Stimulated activated CD8-positive, alpha-beta memory T cell treated with anti-CD3 and anti-CD28 coated beads, Interleukin-4, amount 100 ng/mL, for 1 hour (primary cell): ENCODE measurements at places on chromosomes 1 and 21.

DNA sequence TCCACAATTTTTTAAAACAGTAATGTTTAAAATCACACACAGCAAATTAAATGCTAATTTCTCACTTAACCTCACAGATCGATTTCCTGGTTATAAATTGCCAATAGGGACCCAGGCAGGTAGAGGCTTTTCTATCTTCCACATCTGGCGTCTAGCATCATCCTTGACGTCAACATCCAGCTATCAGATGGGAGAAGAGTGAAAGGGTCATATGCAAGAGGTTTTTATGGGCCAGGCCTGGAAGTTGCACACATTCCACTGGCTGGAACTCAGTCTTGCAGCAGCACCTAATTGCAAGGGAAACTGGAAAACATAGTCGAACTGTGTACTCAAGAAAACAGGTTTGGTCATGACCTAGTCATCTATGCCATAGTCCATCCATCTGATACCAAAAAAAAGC is 6.0 kb upstream of the EEIG2 start:
- DNase-seq, result no peak

DNA sequence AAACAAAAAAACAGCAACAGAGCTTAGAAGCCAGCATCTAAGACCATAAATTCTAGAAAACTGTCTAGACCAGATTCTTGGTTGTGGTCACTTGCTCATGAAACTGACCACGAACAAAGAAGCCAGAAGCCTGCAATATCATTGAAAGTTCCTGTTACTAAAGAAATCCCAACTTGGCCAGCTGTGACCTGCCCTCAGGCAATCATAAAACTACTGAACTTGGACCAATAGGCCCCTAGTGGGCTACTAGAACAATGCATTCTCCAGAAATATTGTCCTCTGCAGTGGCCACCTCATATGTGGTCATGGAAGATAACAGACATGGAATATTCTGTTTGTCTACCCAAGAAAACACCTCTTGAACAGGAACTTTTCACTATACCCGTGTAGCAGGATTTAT is 87.7 kb downstream of the SPATA17 start:
- DNase-seq, result no peak

DNA sequence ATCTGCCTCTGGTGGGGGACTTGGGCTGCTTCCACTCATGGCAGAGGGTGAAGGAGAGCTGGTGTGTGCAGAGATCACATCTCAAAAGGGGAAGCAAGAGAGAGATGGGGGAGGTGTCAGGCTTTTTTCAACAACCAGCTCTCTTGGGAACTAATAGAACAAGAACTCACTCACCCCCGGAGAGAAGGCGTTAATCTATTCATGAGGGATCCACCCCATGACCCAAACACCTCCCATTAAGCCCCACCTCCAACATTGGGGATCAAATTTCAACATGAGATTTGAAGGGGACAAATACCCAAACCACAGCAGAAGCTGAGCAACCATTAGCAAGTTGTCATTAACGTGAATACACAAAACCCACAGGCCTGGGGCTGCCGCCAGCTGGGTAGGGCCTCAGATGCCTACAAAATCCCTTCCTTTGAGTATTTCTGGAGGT is 12.0 kb upstream of the VWA5B1 start:
- no peak for DNase-seq

DNA sequence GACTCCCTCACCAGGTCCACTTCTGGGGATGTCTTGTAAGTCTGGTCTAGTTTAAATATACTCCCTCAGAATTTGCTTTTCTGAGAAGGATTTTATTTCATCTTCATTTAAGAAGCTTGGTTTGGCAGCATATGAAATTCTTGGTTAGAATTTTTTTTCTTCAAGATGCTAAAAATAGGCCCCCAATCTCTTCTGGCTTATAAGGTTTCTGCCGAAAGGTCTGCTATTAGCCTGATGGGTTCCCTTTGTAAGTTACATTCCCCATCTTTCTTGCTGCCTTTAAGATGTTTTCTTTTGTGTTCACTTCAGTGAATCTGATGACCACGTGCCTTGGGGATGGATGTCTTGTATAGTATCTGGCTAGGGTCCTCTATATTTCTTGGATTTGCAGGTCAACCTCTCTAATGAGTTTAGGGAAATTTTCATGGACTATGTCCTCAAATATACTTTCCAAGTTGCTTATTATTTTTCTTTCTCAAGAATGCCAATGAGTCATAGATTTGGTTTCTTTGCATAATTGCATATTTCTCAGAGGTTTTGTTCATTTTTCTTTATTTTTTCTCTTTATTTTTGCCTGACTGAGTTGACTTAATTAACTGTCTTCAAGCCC is 19.4 kb downstream of the TCP10L start:
- no peak for DNase-seq

- DNase-seq, result no peak
Measured at GRCh38 chr1:39346872-39347271, 142.4 kb downstream of the MACF1 start.

GRCh38 chr21:15430577-15430976 is 299.2 kb upstream of the USP25 start:
- no peak for DNase-seq

DNA sequence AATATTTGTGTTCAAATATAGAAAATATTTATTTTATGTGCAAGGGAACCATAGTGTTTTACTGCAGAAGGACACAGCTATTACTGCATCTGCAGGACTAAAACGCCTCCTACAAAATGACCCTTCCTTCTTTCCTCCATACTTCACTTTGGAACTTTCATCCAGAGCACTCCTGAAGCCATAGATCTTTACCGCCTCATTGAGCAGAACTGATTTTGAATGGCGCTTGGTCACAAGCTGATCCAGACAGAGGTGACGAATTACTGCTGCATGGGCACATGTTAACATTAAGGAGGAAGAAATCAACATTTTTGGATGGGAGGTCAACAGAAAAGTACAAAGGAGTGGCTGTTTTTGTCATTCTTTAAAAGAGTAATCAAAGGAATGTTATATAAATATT is 931.6 kb downstream of the NCAM2 start:
- no peak for DNase-seq

GRCh38 chr1:203744075-203744972 is 20.7 kb upstream of the LAX1 start:
- DNase-seq, result no peak

DNA sequence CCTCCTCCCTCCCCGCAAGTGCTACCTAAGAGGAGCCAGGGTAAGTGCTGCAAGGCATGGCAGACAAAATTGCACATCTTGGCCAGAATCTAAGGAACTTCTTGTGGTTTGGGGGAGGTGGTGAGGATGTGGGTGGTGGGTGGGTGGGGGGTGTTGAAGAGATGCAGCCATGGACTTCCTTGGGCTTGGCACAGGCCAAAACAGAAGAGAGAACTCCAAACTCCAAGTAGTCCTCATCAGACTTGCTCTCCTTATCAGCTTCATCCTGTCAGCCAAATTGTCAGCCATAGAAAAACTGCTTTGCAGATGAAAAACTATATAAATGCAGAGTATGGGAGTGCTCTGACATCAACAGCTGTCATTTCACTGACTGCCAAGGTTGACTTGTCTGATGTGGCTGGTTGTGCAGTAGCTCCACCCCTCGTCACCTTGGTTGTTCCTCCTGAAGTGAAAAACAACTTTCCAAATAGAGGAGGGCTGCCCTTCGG is 7.1 kb downstream of the AMIGO1 start:
- DNase-seq, result no peak

- no peak for DNase-seq
Measured at GRCh38 chr1:167510881-167511280, 7.4 kb downstream of the CD247 start.

DNA sequence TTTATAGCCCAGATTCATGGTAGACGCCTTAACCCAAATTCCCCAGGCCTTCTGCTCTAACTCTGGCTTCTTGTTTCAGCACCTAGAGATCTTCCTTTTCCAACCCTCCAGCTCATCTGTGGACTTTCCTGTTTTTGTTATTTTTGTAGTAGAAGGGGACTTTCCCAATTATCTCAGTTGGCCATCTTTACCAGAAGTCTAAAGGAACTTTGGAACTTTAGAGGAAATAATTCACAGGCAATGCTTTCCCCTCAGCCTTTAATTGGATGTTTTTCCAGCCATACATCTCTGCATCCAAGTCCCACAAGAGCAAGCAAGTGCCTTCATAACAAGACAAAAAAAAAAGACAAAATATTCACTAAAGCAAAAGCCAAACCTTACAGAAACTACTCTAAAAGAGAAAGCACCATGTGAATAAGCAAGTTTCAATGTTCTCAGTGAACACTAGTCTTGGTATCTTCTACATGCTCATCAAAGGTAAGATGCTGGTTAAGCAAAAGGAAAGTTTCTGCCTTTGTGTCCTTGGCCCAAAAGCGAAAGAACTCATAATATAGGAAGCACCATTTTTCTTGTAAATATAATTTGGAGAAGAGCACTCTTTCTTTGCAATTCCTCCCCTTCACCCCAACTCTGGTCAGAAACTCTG is 377.3 kb downstream of the SETD4 start:
- DNase-seq, result no peak

GRCh38 chr1:237789619-237790018 is 101.1 kb downstream of the ZP4 start:
- DNase-seq, result no peak

DNA sequence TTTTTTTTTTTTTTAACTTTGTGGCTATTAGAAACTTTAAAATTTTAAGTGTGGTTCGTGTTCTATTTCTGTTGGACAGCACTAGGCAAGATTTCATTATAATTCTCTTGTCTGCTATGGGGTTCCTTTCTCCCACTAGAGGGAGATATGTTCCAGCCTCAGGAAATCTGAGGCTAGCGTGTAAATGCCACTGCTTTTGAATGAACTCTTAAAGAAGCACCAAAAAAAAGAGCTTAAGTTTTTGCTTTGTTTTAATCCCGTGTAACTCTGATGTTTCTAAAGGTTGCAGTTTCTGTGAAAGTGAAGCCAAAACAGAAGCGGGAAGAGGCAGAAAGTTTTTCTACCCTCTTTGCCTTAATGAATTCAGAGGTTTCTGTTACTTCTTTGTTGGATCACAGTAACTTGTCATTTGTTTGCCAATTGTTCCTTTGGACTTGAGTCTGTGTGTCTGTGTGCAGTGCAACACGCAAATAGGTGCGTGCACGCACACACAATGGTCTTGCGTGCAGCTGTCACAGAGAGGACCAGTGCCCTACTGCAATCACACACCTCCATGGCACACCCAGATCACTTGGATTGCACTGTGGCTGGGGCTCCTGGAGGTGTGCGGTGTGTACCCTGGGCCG is 32.3 kb downstream of the HHAT start:
- DNase-seq, result no peak

DNA sequence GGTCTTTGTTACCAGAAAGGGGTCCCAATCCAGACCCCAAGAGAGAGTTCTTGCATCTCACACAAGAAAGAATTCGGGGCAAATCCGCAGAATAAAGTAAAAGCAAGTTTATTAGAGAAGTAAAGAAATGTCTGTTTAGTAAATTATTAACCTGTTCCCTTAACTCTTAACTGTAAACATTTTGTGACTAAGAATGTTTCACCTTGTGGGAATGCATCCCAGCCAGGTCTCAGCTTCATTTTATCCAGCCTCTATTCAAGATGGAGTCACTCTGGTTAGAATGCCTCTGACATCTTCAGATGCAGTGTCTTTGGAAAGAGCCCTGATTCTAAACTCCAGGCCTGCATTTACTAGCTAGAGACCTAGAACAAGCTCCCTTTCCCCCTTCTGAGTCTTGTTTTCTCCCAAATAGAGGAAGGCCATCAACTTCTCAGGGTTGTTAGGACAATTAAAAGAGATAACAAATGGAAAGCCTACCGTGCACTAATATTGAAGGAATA is 4.5 kb upstream of the FABP3 start:
- DNase-seq, result no peak

DNA sequence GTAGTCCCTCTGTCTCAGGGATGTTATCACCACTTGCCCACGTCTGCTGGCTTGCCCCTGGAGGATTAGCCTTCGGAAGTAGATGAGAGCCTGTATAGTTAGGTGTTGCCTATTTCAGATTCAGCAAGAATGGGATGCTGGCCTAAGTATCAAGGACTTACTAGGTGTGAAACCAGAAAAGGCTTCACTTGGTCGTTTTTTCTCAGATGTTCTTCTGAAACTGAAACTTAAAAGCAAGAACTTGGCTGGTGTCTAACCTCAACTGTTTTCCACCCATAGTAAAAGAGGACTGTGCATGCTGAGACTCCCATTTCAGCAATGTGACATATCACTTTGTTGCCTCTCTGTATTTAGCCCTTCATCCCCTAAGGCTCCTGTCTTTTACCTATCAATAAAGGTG is 67.0 kb upstream of the LRRC53 start:
- no peak for DNase-seq

DNA sequence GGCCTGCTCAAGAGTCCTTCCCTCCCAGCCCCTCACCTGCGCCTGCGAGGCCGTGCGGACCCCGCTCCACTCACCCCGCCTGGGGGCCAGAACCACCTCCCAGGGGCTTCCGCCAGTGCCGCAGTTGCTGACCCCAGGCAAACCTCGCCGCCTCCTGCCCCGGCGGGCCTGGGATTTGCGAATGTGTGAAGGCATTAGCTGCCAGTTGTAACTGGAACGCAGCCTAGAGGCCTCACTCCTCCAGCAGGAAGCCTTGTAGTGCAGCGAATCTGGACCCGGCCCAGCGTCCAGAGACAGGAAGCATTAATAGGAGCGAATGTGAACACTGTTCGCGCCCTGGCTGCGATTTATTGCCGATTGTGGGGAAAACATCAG is 140.9 kb upstream of the ARHGEF16 start:
- DNase-seq, result no peak
